ENCODE measurements at places on chromosomes 5 and 9.

DNA sequence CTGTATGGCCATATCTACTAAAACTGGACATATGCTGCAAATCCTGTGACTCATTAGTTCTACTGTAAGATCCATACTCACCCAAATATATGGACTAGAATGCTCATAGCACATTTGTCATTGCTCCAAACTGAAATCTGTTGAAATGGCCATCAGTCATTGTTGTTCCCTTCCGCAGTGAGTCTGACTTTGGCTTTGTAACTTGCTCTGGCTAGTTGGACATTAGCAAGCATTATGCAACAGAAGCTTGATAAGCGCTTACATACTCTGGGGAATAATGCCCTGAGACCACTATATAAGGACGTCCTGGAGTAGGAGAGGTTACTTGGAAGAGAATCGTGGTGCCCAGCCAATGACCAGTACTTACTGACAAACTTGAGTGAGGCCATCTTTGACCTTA is 9.0 kb downstream of the KIAA1958 start:
- DNase-seq, result no peak

DNA sequence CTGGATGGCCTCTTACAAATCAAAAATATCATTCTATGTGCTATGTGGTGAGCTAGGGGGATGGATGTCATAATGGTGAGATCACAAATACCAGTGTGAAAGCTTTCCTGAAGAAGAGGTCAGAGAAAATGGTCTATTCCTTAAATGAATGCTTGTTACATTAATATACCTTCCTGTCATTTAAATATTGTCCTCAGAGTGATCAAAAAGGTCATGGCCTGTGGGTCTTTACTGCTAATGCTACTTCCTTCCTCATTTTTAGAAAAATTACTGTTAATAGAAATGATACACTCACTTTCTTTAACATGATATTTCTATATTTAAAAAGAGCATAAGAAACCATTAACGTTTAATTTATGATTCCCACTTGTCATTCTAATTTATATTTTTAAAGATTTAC is 9.7 kb downstream of the OMD start:
- no peak for DNase-seq

- DNase-seq, result no peak
These were observed 157.5 kb upstream of the IER5L start for GRCh38 chr9:129335464-129336129.

- no peak for DNase-seq
These were observed 371.8 kb upstream of the RFX3 start for GRCh38 chr9:3897631-3898030.

GRCh38 chr5:98825582-98826375 is 52.3 kb downstream of the RGMB start:
- no peak for DNase-seq

DNA sequence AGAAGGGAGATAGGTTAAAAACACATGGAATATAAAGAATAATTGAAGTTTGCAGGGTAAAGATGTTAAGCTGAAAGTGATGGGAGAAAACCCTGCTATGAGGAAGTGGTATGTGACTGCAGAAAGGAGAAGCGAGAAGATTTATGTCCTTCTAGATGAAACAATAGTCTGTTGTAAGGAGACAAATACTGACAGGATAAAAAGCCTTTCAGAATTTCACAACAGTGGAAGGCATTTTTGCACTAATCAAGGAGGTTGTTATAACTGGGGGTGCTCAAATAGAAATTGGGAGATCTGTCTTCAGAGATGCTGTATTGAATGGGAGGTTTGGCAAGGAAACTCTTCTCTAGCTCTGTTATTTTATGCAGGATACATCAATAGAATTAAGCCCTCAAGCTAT is 69.6 kb downstream of the NMUR2 start:
- no peak for DNase-seq

DNA sequence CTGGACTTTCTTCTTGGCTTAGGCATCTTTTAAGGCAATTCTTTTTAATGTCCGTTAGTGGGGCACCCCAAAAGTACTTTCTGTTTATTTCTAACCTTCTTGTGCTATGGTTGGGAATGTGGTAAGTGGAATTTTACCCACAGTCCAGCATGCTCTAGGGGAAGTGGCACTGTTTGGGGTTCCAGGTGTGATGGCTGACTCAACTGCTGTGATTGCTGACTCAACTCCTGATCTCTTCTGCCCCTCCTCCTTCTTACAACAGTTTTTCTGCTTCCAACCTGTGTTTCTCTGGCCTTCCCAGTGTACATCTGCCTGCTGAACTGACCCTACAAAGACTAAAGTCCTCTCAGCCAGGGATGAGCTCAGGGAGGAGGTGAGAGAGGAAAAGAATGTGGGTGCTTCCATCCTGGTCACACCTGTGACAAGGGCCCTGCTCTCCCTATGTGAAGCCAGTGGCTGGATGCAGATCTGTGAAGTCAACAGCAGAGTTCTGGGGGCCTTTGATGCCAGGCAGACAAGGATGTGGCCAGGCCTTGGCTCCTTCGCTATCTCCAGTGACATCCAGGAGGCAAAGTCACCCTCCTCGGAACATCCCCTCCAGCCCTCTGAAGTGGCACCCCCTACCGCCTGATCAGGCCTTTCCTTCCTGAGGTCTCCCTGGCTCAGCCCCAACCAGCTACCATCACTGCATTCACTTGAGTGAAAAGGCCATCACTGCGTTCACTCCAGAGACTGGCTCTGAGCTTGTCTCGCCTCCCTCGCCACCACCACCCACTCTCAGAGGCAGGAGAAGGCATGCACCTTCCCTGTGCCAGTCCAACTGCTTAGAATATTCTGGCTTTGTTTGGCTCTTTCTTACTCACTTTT is 72.2 kb downstream of the C5orf15 start:
- no peak for DNase-seq

- no peak for DNase-seq
These were observed 428.4 kb upstream of the MPDZ start for GRCh38 chr9:13707612-13708576.

DNA sequence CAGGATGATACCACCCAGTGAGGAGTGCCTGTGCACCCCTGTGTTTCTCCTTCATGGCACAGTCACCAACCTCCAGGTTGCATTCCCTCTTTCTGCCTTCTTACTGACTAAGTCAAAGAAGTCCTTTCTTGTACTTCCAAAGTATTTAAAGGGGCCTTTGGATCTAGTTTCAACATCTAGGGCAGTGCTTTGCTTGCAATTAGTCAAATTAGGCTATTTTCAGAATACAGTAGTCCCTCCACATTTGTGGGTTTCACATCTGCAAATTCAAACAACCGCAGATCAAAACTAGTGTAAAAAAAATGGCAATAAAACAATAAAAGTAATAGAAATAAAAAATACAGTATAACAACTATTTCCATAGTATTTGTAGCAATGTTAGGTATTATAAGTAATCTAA is 333.9 kb upstream of the SEMA6A start:
- DNase-seq, result no peak

DNA sequence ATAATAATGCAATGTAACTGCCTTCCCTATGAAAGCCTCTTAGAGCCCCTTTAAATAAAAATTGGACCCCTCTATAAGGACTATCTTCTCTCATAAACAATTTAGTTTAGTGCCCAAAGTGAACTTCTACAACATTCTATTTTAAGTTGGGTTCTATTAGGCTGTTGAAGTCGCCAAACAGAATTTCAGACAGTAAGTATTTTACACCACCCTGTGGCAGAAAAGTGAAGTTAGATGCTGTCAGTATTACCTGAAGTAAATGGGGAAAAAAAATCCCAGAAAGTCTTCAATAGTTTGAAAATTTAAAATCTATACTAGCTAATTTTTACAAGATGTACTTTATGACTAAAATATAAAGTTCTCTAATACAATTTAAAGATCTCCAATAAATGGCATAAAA is 29.5 kb downstream of the CAAP1 start:
- DNase-seq, result peak; percentile 27

DNA sequence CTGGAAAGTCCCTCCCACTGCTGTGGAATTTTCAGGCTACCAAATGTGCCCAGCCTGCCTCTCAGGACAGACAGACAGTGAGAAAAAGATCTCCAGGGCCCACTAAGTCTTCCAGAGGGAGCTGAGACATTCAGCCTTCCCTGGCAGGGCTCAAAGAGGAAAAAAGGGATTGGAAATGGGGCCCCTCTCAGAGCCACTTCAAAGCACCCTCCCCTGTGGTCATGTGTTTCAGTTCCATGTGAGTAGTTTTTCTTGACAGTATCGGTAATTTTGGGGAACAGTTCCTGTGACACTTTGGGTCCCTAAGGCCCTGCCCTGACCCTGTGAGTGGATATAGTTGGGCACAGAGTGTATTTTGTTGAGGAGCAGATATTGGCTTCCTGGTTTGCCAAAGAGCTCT is 25.0 kb downstream of the LARP1 start:
- DNase-seq, result no peak

GRCh38 chr5:150153957-150154617 is 1.6 kb downstream of the PDGFRB start:
- peak; percentile 67 for DNase-seq

DNA sequence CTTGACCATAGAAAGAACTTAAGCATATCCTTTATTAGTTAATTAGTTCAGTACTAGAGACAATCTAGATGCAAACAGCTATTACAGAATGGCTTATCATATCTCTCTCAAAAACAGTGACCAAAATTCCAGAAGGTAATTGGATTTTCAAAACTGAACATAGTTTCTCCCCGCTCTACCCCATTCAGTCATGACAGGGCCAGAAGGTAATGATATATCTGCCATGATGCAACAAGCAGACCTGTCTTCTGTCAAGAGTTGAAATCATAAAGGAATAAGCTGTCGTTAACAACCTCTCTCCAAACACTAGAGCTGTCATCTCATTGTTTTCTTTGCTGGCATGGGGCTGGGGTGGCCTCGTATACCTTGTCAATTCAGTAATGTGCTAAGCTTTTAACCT is 200.5 kb upstream of the POU5F2 start:
- DNase-seq, result no peak

GRCh38 chr5:52822437-52822836 is 34.7 kb downstream of the ITGA1 start:
- no peak for DNase-seq

DNA sequence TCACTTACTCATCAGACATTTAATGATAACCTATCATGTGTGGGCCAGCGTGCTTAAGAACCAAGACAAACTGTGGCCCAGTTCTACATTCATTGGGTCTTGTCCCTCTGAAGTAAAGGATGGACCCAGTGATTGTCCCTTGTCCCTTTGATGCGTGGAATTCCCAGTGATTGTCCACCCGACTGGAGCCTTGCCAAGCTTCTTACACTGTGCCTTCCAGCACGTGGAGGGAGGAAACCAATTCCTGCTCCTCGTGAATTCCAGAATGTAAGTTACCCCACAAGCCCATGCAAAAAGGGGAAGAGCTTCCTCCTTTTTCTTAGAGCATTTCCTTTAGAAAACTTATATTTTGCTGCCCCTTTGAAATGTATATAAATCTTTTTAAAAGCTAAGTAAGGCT is 7.9 kb downstream of the CKMT2 start:
- DNase-seq, result no peak

DNA sequence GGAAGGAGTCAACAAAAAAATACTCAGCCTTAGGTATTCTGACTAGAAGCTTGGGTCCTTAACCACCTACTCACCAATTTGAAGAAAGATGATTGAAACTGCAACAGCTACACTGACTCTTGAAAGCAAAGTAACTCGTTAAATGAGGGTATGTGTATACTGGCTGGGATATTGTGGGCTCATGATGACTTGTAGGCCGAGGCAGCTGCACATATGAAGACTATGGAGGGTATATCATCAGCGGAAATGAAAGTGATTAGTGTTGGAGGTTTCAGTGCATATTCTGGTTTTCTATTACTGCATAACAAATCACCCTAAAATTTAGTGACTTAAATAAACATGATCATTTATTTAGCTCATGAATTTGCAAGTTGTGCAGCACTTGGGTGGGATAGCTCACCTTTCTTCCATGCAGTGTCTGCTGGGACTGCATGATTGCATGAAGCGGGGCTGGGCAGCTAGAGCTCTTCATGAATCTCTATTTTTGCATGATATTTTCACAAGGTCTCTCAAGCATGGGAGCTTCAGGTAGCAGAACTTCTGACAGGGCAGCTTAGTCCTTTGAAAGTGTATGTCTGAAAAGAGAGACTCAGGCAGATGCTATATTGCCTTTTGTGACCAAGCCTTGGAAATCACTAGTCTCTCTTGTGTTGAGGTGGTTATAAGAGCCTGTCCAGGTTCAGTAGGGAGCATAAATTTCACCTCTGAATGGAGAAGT is 96.1 kb upstream of the CDKN2B start:
- no peak for DNase-seq

- DNase-seq, result no peak
These were observed 4.6 kb downstream of the ENHO start for GRCh38 chr9:34518110-34518616.

- DNase-seq, result no peak
These were observed 148.9 kb downstream of the ENC1 start for GRCh38 chr5:74491586-74491985.

DNA sequence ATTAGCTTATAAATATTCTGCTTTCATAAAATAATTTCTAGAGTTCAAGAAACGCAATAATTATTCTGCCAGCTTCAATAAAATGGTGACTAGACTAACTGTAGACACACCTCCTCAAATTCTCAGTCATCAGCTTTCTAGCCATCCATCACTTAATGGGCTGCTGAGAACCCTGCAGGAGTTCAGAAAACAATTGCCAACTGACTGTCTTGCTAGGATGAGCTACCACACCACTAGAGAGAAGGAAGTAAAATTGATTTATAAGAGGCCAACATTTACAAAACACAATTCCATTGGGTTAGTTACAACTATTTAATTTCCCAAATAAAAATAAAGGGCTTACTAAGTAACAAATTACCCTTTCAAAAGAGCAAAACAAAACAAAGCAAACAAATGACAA is 126.5 kb upstream of the PAPPA start:
- DNase-seq, result peak; percentile 28

- DNase-seq, result no peak
These were observed 61.2 kb upstream of the GCNT4 start for GRCh38 chr5:75113354-75114113.

DNA sequence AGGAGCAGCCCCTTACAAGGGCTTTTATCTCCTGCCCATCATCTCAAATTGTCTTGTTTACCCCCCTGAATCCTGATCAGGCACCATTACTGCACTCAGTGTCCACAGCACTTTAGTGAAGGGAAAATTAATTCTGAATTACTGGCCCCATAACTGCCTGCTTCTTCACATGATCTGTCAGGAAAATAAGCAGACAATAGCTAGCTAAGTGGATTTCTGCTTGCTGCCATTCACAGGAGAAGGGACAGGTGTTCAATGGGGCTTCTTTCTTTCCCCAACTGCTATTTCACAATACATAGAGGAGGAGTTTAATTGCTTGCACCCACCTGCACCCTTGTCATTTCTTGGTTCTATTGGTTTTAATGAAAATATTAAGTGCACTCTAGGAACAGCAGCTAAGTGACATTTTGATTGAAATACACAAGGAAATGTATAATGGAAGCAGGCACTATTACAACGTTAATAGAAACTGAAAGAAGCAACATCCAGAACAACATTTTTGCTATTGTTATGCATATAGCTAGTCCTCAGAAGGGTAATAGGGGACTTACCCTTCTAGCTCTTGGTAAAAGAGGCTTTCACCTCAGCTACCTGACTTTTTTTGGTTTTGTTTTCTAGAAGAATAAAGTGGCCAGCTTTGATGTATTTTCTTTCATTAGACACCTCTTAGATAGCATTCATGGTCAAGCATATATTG is 599.3 kb upstream of the TLE4 start:
- DNase-seq, result no peak

Measured in GM03348 (cell line).